ENCODE measurements at places on chromosomes 4 and X. TPM values are rescaled to one million over a fixed set of nuclear protein-coding genes. Genes with fewer than 3 reads are reported as not detected.

Gene TMEM47
- total RNA-seq = not detected

Gene FAAH2
- total RNA-seq = 0.12 TPM

Gene HELT
- total RNA-seq = not detected

Gene MID1
- not detected for total RNA-seq

Gene RBM46
- not detected for total RNA-seq

Gene PGM2
- total RNA-seq = 31.9 TPM

Gene WFS1
- total RNA-seq = 3.5 TPM

Gene VCX2
- total RNA-seq = not detected

Gene SLC4A4
- total RNA-seq = 17.9 TPM

Gene PCDH7
- not detected for total RNA-seq

Gene ZCCHC18
- 5.6 TPM for total RNA-seq

DNA sequence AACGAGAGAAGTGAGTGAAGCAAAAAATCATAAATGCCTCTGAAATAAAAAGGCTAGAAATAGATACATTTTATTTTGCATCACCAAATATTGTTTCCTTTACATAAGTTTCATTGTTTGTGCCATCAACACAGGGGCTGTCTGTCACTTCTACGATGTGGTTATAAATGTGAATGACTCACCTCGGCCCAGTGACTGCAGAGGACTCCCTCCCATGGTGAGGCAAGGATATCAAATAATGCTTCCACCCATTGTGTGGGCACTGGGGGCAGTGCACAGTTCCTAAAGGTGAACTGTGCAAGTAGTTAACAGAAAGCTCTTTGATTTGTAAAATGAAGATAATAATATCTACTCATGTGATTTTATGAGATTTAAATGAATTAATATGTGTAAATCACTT is 230.3 kb upstream of the NEIL3 start:
- DNase-seq = no peak
- no peak overlapping the region for H3K27ac ChIP-seq
- H3K4me3 ChIP-seq = no peak overlapping the region
- no peaks in the 10 kb centered on the region for H3K36me3 ChIP-seq
- no peaks in the 10 kb centered on the region for H3K27me3 ChIP-seq
- H3K4me1 ChIP-seq = no peaks in the 10 kb centered on the region

GRCh38 chr4:148634476-148634875 is 192.3 kb upstream of the NR3C2 start:
- no peak overlapping the region for H3K27ac ChIP-seq
- H3K27me3 ChIP-seq = no peaks in the 10 kb centered on the region
- no peak overlapping the region for H3K4me3 ChIP-seq
- H3K36me3 ChIP-seq = no peaks in the 10 kb centered on the region
- DNase-seq = no peak
- H3K4me1 ChIP-seq = no peaks in the 10 kb centered on the region

- H3K27me3 ChIP-seq = no peaks in the 10 kb centered on the region
- no peak overlapping the region for H3K27ac ChIP-seq
- H3K36me3 ChIP-seq = no peaks in the 10 kb centered on the region
- H3K4me3 ChIP-seq = no peak overlapping the region
- no peak for DNase-seq
- H3K4me1 ChIP-seq = no peaks in the 10 kb centered on the region
These were observed 32.7 kb upstream of the LIMCH1 start for GRCh38 chr4:41505161-41505661.

- H3K36me3 ChIP-seq = no peaks in the 10 kb centered on the region
- no peak overlapping the region for H3K27ac ChIP-seq
- peaks cover 5% of the 10 kb centered on the region for H3K4me1 ChIP-seq
- no peaks in the 10 kb centered on the region for H3K27me3 ChIP-seq
- no peak for DNase-seq
These were observed 220.3 kb upstream of the TENM3 start for GRCh38 chr4:182022909-182023308.

DNA sequence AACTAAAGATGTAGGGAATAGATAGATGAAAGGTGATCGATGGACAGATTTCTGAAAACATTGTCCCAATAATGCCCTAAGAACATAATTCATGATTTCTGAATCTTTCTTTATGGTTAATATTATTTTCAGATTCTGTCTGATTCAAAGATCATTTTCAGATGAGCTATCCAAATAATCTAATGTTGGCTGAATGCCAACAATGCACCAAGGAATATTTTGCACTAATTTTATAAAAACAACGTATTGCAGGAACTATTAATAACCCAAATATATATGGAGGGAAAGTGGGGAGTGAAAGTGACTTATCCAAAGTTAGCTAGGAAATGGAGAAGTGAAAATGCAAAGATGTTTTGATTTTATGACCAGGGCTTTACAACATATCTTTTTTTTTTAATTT is 1675.5 kb downstream of the STIM2 start:
- no peak overlapping the region for H3K27ac ChIP-seq
- H3K36me3 ChIP-seq = no peaks in the 10 kb centered on the region
- H3K4me1 ChIP-seq = no peaks in the 10 kb centered on the region
- DNase-seq = no peak

- H3K27ac ChIP-seq = no peak overlapping the region
- H3K4me1 ChIP-seq = peaks cover 13% of the 10 kb centered on the region
- DNase-seq = no peak
- no peaks in the 10 kb centered on the region for H3K36me3 ChIP-seq
- H3K4me3 ChIP-seq = no peak overlapping the region
- no peaks in the 10 kb centered on the region for H3K27me3 ChIP-seq
These were observed 40.5 kb upstream of the RASGEF1B start for GRCh38 chr4:81512001-81512756.

- DNase-seq = peak; percentile 48
- no peaks in the 10 kb centered on the region for H3K27me3 ChIP-seq
- H3K27ac ChIP-seq = no peak overlapping the region
- no peaks in the 10 kb centered on the region for H3K4me1 ChIP-seq
- H3K36me3 ChIP-seq = no peaks in the 10 kb centered on the region
- H3K4me3 ChIP-seq = no peak overlapping the region
These were observed 184.1 kb downstream of the MID1IP1 start for GRCh38 chrX:38985375-38985774.

Data from natural killer cell (primary cell).